ENCODE measurements at places on chromosomes 2 and 18. TPM values are rescaled to one million over a fixed set of nuclear protein-coding genes. Genes with fewer than 3 reads are reported as not detected.

The SKOR2 gene
- total RNA-seq = 0.34 TPM

The ALLC gene
- not detected for total RNA-seq

The BMP10 gene
- not detected for total RNA-seq

The AAMP gene
- 125 TPM for total RNA-seq

The POTEF gene
- total RNA-seq = 13.6 TPM

The DNAH6 gene
- total RNA-seq = 0.18 TPM

The ADD2 gene
- total RNA-seq = 187 TPM

The PDCL3 gene
- 22.0 TPM for total RNA-seq
